ENCODE measurements at places on chromosomes 5 and 9.

GRCh38 chr5:78007233-78007632 is 231.1 kb upstream of the TBCA start:
- DNase-seq = no peak

GRCh38 chr5:23013395-23013998 is 160.4 kb upstream of the CDH12 start:
- DNase-seq = no peak

GRCh38 chr5:73205305-73205704 is 32.3 kb downstream of the TMEM174 start:
- DNase-seq = no peak

GRCh38 chr9:127426756-127427155 is 2.6 kb downstream of the ZNF79 start:
- peak; percentile 50 for DNase-seq

- DNase-seq = no peak
These were observed 111.3 kb downstream of the RXRA start for GRCh38 chr9:134437403-134438194.

GRCh38 chr5:207599-207998 is 10.4 kb downstream of the CCDC127 start:
- no peak for DNase-seq

- DNase-seq = no peak
These were observed 207.1 kb upstream of the TRIM32 start for GRCh38 chr9:116479967-116480366.

DNA sequence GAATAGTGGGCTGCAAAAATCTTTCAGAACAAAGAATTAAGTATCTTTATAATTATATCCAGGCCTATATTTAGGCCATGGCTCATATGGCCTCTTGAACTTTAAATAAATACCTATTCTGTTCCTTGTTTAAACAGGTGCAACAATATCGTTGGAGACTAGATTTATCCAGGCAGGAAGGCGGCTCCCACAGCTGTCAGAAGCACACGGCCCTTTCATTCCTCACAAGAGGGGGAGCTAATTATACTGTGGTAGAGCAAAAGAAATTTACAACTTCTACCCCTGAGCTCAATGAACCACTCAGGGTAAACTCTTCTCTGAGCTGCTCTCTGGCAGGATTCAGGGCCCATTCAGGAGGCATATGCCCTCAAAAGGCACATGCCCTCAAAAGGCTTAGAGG is 31.3 kb downstream of the TMEM174 start:
- DNase-seq = no peak

DNA sequence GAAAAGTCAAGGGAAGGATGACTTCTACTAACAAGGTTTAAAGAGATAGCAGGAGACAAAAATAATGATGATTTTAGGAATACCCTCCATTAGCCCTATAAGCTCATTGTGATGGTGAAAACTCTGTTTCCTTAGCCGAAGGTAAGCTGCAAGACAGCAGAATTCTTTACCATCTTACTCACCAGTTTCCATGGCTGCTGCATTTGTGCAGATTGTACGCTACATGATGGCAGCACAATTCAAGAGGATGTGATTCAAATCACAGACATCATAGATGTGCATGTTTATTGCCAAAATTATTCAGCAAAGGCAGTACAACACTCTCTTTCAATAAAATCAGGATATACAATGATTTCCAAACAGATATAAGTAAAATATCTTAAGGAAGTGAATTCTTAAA is 175.6 kb downstream of the SPATA31D1 start:
- DNase-seq = no peak

- DNase-seq = no peak
These were observed 96.6 kb downstream of the FNBP1 start for GRCh38 chr9:129946246-129946995.

- no peak for DNase-seq
These were observed 33.3 kb downstream of the GPBP1 start for GRCh38 chr5:57207007-57207653.

GRCh38 chr5:95283022-95283615 is 1.8 kb downstream of the MCTP1 start:
- DNase-seq = no peak

GRCh38 chr9:116237456-116237855 is 83.9 kb downstream of the PAPPA start:
- DNase-seq = no peak

- DNase-seq = no peak
These were observed 119.5 kb downstream of the YTHDC2 start for GRCh38 chr5:113632996-113633395.

GRCh38 chr5:142600611-142601358 is 85.1 kb downstream of the FGF1 start:
- no peak for DNase-seq

DNA sequence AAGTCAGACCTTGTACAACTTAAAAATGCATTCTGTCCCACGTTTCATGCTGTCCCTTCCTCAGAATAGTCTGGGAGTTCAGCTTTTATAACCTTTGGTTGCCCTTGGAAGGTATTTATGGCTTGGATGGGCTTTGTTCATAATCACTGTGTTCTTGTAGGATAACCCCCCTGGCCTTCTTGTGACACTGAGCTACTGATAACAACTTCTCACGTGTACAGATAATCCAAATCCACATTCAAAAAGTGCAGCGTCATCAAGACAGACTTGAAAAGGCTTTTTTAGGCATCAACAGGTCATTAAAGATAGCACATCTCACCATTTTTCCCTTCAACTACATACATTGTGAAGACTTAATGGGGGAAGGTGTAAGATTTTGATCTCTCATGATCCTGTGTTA is 42.0 kb downstream of the SLC1A3 start:
- no peak for DNase-seq

GRCh38 chr5:138972230-138972629 is 97.1 kb upstream of the LRRTM2 start:
- DNase-seq = no peak

GRCh38 chr9:72464857-72465592 is 56.4 kb upstream of the TMC1 start:
- no peak for DNase-seq

GRCh38 chr9:2127486-2127885 is 112.3 kb downstream of the SMARCA2 start:
- DNase-seq = no peak

DNA sequence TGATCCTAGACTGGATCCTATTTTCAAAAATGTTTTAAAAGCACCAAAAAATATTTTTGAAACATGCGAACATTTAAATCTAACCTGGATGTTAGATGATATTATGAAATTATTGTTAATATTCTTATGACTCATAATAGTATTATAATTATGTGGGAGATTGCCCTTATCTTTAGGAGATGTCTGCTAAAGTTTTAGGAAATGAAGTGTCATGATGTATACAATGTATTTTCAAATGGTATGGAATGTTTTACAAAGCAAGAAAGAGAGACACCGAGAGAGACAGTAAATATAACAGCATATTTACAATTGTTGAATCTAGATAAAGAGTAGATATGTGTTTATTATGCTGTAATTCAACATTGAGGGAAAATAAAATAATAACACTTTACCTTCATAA is 455.9 kb downstream of the ACTL7B start:
- no peak for DNase-seq

DNA sequence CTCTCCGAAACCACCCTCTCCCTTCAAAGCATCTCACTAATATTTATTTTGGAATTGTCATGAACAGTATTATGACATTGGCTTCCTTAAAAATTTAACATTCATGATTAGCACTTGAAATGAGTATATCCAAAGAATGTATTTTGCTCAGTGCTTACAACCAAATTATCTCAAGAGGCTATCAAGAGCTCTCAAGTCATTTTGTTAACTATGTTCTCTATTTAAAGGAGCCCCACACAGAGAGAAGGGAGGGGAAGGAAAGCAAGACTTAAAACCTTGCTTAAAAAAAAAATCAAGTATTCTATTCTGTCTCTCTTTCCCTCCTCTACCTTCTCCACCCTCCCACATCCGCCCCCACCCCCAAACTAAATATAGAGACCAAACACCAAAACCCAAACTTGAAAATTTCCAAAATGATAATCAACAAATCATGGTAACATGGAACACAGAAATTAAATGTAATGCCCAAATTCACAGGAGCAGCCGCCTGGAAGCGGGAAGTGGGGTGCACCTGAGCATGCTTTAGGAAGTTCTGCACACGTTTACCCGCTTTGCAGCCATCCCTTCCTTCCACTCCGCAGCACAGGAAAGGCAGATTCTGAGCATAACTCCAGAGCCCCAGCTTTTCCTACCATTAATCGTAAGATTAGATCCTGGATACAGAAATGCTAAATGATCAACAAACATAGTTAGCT is 66.9 kb downstream of the EBF1 start:
- no peak for DNase-seq

- DNase-seq = no peak
These were observed 103.8 kb upstream of the KLF4 start for GRCh38 chr9:107593224-107593870.

- no peak for DNase-seq
These were observed 53.8 kb downstream of the CDC14B start for GRCh38 chr9:96565671-96566497.

- DNase-seq = no peak
These were observed 408.1 kb downstream of the FAM170A start for GRCh38 chr5:120037451-120037850.

DNA sequence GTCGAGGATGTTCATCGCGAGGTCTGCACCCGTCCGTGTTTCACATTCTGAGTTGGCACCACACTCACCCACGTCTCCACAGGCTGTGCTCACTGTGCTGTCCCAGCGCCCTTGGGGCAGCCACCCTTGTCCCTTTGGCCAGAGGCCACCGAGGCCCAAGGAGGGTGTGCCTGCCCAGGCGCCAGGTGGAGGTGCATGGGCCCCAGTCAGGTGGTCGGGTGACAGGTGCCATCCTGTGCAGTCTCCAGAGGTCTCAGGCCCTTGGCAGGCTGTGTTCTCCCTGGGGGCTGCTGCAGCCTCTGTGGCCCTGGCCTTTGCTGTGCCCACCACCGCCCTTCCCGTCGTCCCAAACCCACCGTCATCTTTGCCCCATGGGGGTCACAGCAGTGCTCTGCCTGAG is 12.4 kb downstream of the MAN1B1 start:
- no peak for DNase-seq

- no peak for DNase-seq
These were observed 136.6 kb upstream of the TNC start for GRCh38 chr9:115254287-115255180.

DNA sequence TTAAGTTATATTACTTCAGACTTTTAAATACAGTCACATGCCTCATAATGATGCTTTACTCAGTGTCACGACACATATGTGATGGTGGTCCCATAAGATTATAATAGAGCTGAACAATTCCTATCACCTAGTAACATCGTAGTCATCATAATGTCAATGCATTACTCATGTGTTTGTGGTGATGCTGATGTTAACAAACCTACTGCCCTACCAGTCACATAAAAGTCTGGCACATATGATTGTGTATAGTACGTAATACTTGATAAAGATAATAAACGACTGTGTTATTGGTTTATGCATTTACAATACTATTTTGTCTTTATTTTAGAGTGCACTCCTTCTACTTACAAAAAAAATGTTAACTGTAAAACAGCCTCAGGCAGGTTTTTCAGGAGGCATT is 103.7 kb downstream of the PAM start:
- no peak for DNase-seq

GRCh38 chr9:2765250-2765880 is 48.1 kb downstream of the KCNV2 start:
- no peak for DNase-seq

- no peak for DNase-seq
These were observed 9.1 kb upstream of the CDC42SE2 start for GRCh38 chr5:131254741-131255140.

GRCh38 chr9:128178806-128179431 is 12.5 kb downstream of the CIZ1 start:
- DNase-seq = no peak

GRCh38 chr9:108569624-108570023 is 286.2 kb downstream of the ACTL7B start:
- DNase-seq = no peak

GRCh38 chr9:126411225-126411947 is 84.8 kb downstream of the MVB12B start:
- no peak for DNase-seq

DNA sequence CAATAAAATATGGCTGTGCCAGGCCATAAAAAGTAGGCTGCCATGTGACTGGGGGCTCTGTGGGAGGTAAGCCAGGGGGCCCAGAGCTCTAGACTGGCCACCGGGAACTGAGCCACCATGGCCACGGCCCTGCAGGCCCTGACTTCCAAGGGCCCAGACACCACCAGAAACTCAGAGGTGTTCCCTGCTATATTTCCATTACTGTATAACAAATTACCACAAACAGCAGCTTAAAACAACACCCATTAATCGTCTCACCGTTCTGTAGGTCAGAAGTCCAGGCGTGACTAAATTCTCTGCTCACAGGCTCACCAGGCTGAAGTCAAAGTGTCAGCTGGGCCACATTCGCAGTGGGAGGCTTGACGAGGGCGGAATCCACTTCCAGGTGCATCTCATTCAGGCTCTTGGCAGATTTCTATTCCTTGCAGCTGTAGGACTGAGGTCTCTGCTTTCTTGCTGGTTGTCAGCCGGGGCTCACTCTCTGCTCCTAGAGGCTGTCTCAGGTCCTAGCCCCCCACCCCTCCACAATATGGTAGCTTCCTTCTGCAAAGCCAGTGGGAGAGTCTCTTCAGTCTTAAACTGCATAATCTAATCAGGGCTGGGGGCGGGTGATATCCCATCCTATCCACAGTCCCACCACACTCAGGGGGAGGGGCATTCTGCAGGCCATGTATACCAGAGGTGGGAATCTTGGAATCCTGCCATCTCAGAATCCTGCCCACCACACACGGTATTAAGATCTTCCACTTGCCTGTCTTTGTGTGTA is 125.4 kb downstream of the C5orf15 start:
- peak; percentile 11 for DNase-seq

GRCh38 chr9:100549048-100549447 is 28.8 kb upstream of the CAVIN4 start:
- no peak for DNase-seq

DNA sequence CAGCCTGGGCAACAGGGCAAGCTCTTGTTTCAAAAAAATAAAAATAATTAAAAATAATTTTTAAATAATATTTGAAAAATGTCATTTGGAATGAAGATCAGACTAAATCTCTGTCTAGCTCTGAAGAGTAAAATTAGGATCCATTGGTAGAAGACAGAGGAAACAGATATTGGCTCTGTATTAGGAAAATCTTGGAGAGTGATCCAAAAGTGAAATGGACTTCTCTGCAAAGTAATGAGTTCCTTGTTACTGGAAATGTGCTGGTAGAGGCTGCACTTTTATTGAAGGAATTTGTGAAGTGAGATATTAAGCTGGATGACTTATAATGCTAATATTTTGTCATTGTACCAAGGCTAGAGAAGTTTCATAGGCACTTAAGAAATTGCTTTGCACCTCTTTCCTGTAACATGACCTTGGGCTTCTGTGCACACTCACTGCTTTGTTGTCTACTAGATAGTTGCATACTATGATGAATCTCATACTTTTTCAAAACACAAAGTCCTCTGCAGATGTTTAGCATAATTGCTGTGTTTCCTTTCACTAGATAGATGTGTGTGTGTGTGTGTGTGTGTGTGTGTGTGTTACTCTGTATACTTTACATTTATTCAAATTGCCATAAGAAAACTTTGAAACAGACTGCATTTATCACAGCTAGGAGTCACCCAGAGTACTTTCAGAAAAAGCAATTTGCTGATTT is 13.1 kb downstream of the THBS4 start:
- DNase-seq = no peak
